ENCODE measurements at places on chromosomes 11 and 22. TPM values are rescaled to one million over a fixed set of nuclear protein-coding genes. Genes with fewer than 3 reads are reported as not detected.

The OOSP2 gene
- total RNA-seq = not detected

DNA sequence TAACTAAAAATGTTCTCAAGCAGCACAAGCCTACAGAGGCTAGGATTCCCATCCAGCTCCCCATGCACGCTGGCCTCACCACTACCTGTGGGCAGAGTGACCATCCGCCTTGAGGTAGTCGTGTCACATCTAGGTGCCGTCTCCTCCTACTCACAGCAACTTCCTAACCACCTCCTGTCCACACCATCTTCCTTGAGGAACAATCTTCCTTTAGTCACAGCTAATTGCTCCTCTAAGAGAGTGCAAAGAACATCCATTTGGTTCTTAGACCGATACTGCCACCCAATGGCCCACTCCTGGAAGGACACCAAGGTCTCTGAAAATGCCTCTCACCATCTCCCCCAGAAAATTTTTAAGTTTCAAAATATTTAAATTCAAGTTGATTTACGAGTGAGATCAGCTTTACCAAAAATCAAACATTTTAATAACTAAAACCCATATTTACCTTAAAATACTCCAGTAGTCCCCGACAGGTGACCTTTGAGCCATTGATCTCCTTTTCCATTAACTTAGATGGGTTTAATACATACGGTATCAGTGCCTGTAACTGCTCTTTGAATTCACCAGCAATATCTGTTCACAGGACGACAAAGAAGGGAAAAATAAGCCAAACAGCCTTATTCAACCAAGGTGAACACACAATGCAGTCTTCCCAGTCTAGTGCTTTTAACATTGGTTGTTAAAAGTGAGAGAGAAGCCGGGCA lies 21.7 kb upstream of the PLAAT3 start:
- no peaks in the 10 kb centered on the region for H3K27me3 ChIP-seq
- H3K36me3 ChIP-seq = peaks cover 16% of the 10 kb centered on the region
- H3K4me1 ChIP-seq = peaks cover 17% of the 10 kb centered on the region
- H3K27ac ChIP-seq = no peak overlapping the region
- H3K4me3 ChIP-seq = no peak overlapping the region

- H3K27ac ChIP-seq = no peak overlapping the region
- H3K4me3 ChIP-seq = no peak overlapping the region
- no peaks in the 10 kb centered on the region for H3K36me3 ChIP-seq
- H3K27me3 ChIP-seq = peaks cover 11% of the 10 kb centered on the region
- no peaks in the 10 kb centered on the region for H3K4me1 ChIP-seq
- no peak for DNase-seq
Measured at GRCh38 chr11:120547316-120547715, 35.8 kb downstream of the GRIK4 start.

DNA sequence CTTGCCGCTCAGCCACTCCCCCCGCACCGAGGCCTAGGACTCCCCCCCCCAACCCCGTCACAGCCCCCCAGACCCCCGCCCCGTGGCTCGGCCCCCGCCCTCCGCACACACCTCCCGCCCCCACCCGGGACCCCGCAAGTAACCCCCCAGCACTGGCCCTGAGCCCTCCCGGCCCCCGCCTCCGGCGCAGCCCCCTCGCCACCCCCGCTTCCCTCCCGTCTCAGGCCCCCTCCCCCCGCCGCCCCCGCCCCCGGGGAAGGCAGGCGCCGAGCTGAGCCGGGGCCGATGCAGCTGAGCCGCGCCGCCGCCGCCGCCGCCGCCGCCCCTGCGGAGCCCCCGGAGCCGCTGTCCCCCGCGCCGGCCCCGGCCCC lies 1.5 kb downstream of the SHANK3 start:
- H3K27me3 ChIP-seq = peaks cover 31% of the 10 kb centered on the region
- no peaks in the 10 kb centered on the region for H3K36me3 ChIP-seq
- H3K4me1 ChIP-seq = peaks cover 6% of the 10 kb centered on the region
- H3K27ac ChIP-seq = no peak overlapping the region
- DNase-seq = no peak
- H3K4me3 ChIP-seq = no peak overlapping the region

DNA sequence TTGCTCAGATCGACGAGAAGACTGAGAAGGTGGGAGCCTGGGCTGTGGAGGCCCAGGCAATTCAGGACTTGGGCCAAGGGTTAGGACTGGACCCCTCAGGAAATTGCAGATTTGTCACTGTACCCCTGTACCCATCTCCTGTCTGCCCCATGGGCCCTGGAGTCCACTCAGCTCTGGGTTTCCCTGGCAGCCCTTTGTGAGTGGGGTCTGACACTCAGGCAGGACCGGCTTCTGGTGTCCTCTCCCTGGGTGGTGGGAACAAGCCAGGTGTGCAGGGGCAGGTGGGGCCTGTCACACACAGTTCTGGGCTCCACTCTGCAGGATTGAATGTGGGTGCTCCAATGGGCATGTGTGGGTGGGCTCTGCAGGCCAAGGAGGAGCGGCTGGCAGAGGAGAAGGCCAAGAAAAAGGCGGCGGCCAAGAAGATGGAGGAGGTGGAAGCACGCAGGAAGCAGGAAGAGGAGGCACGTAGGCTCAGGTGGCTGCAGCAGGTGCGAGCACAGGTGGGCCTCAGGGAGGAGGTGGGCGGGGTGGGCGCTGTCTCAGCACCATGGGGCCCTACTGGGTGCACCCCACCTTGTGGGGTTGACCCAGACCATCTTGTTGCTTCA lies 21.6 kb downstream of the INCENP start:
- H3K36me3 ChIP-seq = peaks cover 12% of the 10 kb centered on the region
- H3K27ac ChIP-seq = no peak overlapping the region
- no peak overlapping the region for H3K4me3 ChIP-seq
- H3K27me3 ChIP-seq = no peaks in the 10 kb centered on the region
- no peak for DNase-seq
- no peaks in the 10 kb centered on the region for H3K4me1 ChIP-seq

- no peak for DNase-seq
- no peak overlapping the region for H3K27ac ChIP-seq
- no peaks in the 10 kb centered on the region for H3K36me3 ChIP-seq
- H3K27me3 ChIP-seq = peaks cover 41% of the 10 kb centered on the region
- peaks cover 8% of the 10 kb centered on the region for H3K4me1 ChIP-seq
- no peak overlapping the region for H3K4me3 ChIP-seq
Measured at GRCh38 chr11:122099374-122100036, 16.5 kb downstream of the BLID start.

GRCh38 chr11:69828971-69829344 lies 9.7 kb upstream of the FGF3 start:
- H3K36me3 ChIP-seq = no peaks in the 10 kb centered on the region
- DNase-seq = no peak

DNA sequence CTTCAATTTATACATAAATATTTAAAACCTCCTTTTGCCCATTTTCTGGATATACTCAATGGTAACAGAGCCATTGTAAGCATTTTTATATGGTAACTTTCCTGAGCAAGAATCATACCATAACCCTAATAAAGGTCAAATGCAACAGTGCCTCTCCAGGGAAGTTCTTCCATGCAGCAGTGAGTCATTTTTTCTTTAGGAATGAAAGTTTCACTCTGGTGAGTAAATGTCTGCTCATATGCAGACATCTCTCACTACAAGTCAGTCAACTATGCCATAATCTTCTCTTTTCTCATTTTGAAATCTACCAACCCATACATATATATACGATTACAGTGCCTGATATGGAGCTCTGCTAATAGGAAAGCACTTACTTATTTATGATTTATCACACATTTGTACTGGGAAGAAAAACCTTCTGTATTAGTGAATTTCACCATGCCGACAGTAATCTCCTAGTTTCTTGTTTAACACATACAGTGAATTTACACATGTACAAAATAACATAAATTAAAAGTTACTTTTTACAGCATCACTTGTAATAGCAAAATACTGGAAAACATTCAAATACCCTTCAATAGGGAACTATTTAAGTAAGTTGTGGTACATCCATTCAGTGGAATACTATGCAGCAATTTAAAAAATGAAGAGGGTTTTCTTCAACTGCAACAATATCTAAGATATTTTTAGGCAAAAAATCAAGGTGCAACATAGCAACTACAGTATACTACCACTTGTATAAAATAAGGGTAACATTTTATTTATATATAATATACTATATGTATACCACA lies 16.0 kb downstream of the STK33 start:
- DNase-seq = no peak
- peaks cover 4% of the 10 kb centered on the region for H3K4me1 ChIP-seq
- peaks cover 4% of the 10 kb centered on the region for H3K36me3 ChIP-seq
- H3K27me3 ChIP-seq = peaks cover 3% of the 10 kb centered on the region
- no peak overlapping the region for H3K27ac ChIP-seq

- peaks cover 34% of the 10 kb centered on the region for H3K4me1 ChIP-seq
- H3K27me3 ChIP-seq = no peaks in the 10 kb centered on the region
- peak within 1 kb of the TSS; percentile 99 for H3K4me3 ChIP-seq
- peaks cover 25% of the 10 kb centered on the region for H3K36me3 ChIP-seq
- peak; percentile 89 for DNase-seq
Measured at GRCh38 chr11:68903288-68904247, at the start of the genes IGHMBP2 and MRPL21. IGHMBP2 (plus strand) TSS chr11:68903891; CDS start chr11:68903953, 62 bp downstream. MRPL21 (minus strand) TSS chr11:68903832; CDS start chr11:68903810, 22 bp downstream.

DNA sequence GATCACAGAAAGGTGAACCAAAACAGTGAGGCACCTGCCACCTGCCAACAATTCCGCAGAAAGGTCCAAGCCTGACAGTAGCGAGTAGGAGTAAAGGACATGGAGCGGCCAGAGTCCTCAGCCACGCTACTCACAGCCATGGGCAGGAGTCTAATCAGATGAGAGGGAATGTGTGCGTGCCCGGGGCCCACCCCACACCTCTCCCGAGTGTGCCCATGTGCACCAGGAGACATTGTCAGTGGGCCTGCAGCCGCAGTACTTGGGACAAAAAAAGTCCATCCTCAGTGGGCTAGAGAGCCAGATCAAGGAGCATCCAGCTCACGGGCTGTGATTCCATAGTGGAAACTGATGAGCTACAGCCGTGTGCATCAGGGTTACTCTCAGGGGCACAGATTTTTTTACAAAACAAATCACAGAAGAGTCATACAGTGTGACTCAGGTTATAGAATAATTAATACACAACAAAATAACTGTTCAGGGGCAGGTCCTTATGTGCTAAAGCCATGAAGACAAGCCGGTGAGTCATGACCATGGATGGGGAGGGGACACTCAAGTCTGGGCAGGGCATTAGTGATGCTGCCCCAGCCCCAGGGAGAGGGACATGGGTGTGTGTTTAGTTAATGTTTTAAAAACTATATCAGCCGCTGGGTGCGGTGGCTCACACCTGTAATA lies 12.0 kb downstream of the SART1 start:
- peak overlapping the region; percentile 45 for H3K27ac ChIP-seq
- H3K27me3 ChIP-seq = no peaks in the 10 kb centered on the region
- peaks cover 28% of the 10 kb centered on the region for H3K36me3 ChIP-seq
- no peak for DNase-seq
- no peak overlapping the region for H3K4me3 ChIP-seq

DNA sequence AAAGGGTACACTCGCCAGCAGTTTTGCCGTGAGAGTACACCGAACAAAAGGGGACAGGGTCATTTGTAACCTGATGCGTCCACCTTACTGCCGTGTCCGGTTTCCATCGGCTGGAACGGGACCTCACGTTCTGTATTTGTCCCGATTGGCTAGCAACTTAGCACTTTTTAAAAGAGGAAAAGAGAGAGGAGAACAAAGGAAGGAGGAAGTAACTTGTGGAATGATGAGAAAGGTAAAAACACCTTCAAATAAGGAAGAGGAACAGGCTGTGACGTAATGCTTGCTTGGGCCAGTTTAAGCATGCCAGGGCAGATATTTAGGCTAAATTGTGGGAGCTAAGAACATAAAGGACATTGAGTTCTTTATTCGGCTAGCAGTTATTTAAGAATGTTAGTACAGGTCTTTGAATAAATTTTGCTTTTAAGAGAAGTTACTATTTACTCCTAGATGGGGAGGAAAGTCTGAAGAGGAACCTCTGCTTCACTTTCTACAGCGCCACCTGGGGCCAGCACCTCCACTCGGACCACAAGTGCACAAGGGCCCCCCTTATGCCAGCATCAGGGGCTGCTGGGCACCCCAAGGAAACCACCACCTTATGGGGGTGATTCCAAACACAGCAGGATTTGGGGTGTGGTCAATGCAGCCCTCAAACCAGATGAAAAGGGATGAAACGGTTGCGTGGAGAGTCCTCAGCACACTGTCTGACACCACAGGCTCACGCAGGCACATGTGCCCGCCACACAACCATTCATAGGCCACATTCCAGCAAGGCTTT lies 5.8 kb downstream of the ARSA start:
- DNase-seq = peak; percentile 41
- H3K4me1 ChIP-seq = peaks cover 41% of the 10 kb centered on the region
- H3K36me3 ChIP-seq = no peaks in the 10 kb centered on the region
- no peaks in the 10 kb centered on the region for H3K27me3 ChIP-seq
- H3K4me3 ChIP-seq = peak overlapping the region; percentile 82

- DNase-seq = no peak
- peaks cover 11% of the 10 kb centered on the region for H3K36me3 ChIP-seq
- peaks cover 62% of the 10 kb centered on the region for H3K4me1 ChIP-seq
- H3K4me3 ChIP-seq = no peak overlapping the region
- H3K27ac ChIP-seq = no peak overlapping the region
- no peaks in the 10 kb centered on the region for H3K27me3 ChIP-seq
Measured at GRCh38 chr11:3886985-3887384, 31.5 kb downstream of the STIM1 start.

- no peak overlapping the region for H3K4me3 ChIP-seq
- peaks cover 5% of the 10 kb centered on the region for H3K27me3 ChIP-seq
- H3K36me3 ChIP-seq = no peaks in the 10 kb centered on the region
- no peak for DNase-seq
- no peaks in the 10 kb centered on the region for H3K4me1 ChIP-seq
Measured at GRCh38 chr22:48866906-48867681, 960.6 kb downstream of the BRD1 start.

GRCh38 chr11:9977554-9977953 lies 313.7 kb downstream of the SWAP70 start:
- no peak for DNase-seq
- no peaks in the 10 kb centered on the region for H3K36me3 ChIP-seq
- H3K4me1 ChIP-seq = no peaks in the 10 kb centered on the region
- H3K27ac ChIP-seq = no peak overlapping the region
- no peaks in the 10 kb centered on the region for H3K27me3 ChIP-seq

DNA sequence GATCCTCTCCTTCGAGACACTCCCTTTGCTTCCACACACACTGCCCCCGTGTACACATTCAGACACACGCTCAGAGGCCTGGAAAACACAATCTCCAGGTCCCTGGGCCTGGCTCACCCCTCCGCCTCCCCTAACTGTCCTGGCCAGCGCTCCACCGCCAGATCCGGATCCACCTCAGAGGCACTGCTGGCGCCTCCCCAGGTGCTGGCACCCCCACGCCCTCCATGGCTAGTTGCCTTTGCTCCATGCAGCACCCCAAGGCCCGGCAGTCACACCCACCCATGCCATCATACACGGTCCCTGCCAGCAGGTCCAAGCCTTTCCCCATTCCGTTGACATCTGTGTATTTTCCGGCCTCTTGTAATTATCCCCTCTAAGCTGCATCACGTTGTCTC lies 11.1 kb downstream of the SPTBN2 start:
- H3K27ac ChIP-seq = no peak overlapping the region
- no peak for DNase-seq
- H3K36me3 ChIP-seq = no peaks in the 10 kb centered on the region
- H3K4me1 ChIP-seq = no peaks in the 10 kb centered on the region

All from activated naive CD8-positive, alpha-beta T cell treated with anti-CD3 and anti-CD28 coated beads for 36 hours (primary cell).